SK-N-DZ (cell line): ENCODE measurements at places on chromosomes 6 and 20.

DNA sequence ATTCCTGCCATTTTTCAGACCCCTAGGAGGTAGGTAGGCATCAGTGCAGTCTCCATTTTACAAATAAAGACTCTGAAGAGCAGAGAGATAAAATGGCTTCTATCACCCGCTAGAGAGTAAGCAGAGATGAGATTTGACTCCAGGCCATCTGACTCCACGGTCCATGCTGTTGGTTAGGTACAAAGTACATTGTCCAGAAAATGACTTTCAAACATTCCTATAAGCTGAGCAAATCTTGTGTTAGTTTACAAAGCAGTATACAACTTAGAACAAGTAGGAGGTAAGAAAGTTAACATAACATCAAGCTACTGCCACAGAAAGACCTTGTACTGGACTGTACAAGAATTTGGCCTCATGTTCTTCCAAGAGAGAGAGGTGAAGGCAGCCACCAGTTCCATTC lies 14.9 kb downstream of the BTN1A1 start:
- DNase-seq = no peak

DNA sequence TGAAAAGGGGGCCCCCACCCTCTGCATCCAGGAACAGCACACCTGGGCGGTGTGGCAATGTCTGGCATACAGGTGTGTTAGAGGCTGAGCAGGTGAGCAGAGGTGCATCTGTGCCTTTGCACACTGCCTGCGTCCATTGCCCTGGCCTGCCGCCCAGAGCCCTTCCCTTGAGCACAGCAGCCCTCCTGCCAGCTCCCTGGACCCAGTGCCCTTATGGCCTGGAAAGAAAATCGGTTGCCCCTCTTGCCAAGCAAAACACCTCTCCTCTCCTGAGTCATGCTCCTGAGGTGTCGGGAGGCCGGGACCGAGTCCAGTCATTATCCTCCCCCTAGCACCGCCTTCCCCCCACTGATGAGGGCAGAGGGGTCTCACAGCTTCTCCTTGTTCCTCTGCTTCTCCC lies 259.9 kb downstream of the SMOC2 start:
- no peak for DNase-seq

GRCh38 chr6:20757761-20758160 lies 223.5 kb downstream of the CDKAL1 start:
- no peak for DNase-seq

DNA sequence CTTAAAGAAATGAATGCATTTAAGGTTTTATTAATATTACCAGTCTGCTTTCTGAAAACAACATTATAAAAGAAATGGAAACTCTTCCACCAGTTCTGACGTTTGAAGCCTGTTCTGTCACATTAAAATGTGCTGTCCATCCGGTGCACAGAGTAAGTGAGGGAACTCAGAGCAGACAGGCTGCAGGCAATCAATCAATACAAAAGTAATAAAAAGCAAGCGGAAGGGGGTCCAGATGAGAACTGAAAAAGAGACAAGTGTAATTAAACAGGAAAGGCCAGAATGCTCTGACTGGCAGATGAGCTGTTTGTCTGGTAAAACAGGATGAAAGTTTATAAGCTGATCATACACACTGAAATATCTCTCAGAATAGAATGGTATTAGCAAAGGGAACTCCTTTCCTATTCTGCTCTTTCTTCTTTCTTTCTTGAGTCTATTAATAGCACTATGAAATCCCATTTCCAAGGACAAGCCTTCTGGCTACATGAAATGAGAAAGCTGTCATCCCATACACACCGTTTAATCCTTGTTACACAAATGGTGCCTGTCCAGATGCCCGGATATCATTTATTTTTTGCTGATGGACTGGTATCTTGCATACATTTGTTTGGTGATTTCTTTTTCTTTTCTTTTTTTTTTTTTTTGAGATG lies 94.3 kb downstream of the RAMACL start:
- DNase-seq = peak; percentile 30

DNA sequence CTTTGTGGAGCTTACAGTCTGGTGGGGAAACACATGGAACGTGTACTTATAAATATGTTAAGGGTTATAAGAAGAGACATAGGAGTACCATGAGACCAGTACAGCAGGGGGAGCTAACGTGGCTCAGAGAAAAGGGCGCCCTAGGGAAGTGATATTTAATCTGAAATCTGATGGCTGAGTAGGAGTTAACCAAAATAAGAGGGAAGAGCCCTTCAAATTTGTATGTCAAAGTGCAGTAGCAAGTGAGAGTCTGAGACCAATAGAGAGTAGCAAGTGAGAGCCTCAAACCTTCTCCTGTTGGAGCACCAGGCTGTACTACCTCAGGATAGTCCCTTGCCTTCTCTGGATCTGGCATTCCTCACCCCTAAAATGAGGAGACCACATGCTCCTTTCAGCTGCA lies 6.1 kb upstream of the PKIG start:
- no peak for DNase-seq

- peak; percentile 33 for DNase-seq
Observed at GRCh38 chr6:138945354-138945753, 42.7 kb downstream of the REPS1 start.
